Stimulated activated CD4-positive, alpha-beta T cell treated with anti-CD3 and anti-CD28 coated beads, Interleukin-15, amount 100 ng/mL, for 24 hours (primary cell): ENCODE measurements at places on chromosomes 5 and 9.
A peak's percentile ranks its signal among the peaks of the same experiment; 100 is the strongest.

DNA sequence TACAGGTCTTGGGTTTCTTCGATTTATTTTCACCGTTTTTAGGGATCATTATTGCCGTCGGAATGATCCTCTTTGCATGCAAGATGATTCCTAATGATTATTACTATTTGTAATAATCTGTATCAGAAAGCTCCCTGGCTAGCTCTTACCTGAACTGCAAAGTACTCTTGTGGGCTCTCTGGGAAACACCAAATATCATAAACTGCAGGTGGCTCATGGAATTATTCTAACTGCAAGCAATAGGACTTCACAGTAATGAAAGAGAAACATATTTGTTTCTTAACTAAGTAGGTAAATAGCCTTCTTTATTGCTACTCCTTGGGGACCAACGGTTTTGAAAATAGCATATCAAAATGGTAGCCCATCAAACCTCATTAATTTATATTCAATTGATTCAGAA, 219.4 kb downstream of the NFIB start:
- no peak for DNase-seq

- DNase-seq, result no peak
Observed at GRCh38 chr9:93235300-93235960, 51.5 kb downstream of the WNK2 start.

DNA sequence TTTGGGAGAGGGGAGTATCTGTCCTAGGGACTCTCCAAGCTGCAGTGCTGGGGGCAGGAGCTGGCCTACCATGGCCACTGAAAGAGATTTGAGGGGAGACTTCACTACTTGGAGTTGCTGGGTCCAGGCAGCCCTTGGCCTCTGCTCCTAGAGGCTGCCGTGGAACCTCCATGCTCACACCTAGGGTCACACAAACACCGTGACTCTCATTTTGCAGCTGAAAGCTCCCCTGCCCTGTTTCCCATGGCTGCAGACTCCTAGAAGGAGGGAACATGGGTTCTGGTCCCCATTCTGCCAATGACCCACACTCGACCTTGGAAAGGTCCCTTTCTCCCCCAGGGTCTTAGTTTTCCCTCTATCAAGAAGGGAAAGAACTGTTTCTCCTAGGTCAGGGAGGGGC, 147.1 kb upstream of the PPP1R26 start:
- DNase-seq, result no peak

- no peak for DNase-seq
Observed at GRCh38 chr9:119175581-119175980, 193.7 kb downstream of the BRINP1 start.

- DNase-seq, result no peak
Observed at GRCh38 chr5:177548495-177548894, 5.9 kb downstream of the FAM193B start.

DNA sequence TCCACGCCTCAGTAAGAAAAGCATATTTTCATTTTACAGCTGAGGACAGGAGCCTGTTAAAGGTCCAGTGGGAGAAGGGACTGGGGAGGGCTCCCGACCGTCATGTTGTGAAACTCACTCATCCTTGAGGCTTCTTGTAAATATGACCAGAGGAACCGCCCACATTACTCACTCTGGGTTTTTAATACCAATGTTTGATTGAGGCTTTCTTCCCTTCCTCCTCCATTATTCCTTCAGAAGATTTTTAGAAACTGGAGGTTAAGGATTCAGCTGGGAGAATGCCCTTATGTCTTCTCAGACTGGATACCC, 61.4 kb upstream of the GLRX start:
- DNase-seq, result no peak

DNA sequence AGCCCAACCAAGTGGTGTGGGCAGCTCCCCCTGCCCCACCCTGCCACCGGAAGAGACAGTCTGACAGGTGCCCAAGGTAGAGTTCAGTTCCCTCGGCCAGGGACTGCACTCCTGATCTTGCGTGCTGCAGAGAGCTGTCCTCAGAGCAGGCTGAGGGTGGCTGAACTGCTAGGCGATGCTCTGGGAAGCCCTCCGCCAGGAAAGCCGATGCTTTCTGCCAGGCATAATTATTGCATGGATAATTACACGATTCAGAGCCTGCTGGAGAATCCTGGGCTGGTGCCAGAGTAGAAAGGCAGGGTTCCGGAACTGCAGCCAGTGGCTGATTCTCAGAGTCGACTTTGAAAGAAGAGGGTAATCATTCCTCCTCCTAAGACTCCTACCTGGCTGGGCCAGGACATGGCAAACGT, 19.3 kb downstream of the KCNIP1 start:
- DNase-seq, result no peak

DNA sequence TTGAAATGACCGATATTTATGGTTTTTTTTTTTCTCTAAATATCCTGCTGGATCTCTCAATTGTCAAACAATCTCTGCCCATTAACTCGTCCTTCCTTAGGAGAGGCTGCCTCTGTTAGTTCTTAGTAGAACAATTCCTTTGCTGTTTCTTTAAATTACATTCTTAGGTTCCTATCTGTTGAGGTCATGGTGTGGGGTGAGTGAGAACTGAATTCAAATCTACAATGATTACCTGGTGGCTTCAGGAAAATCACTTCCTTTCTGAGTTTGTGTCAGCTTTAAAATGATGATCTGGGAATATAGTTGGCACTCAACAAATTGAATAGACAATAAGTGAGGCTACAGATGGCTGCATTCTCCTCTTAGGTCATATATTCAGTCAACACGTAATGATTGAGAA, 82.1 kb upstream of the TNFSF8 start:
- no peak for DNase-seq

DNA sequence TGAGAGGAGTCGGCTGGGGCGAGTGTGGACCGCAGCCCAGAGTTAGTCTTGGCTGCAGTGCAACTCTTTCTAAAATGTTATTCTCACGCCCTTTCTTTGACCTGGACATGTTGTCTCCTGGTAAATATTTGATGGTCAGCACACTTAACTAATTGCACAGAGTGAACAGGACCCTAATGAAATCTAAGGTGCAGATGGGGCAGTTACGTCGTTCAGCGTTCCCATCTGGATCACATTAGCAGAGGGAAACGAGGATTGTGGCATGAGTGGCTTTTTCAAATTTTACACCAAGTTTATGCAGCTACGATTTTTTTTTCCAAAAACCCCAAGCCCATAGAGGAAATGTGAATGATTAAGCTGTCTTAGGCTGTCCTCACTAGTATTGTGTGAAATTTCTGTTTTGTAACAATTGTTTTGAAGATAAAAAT, 483 bp downstream of the C9orf85 start:
- DNase-seq, result no peak

DNA sequence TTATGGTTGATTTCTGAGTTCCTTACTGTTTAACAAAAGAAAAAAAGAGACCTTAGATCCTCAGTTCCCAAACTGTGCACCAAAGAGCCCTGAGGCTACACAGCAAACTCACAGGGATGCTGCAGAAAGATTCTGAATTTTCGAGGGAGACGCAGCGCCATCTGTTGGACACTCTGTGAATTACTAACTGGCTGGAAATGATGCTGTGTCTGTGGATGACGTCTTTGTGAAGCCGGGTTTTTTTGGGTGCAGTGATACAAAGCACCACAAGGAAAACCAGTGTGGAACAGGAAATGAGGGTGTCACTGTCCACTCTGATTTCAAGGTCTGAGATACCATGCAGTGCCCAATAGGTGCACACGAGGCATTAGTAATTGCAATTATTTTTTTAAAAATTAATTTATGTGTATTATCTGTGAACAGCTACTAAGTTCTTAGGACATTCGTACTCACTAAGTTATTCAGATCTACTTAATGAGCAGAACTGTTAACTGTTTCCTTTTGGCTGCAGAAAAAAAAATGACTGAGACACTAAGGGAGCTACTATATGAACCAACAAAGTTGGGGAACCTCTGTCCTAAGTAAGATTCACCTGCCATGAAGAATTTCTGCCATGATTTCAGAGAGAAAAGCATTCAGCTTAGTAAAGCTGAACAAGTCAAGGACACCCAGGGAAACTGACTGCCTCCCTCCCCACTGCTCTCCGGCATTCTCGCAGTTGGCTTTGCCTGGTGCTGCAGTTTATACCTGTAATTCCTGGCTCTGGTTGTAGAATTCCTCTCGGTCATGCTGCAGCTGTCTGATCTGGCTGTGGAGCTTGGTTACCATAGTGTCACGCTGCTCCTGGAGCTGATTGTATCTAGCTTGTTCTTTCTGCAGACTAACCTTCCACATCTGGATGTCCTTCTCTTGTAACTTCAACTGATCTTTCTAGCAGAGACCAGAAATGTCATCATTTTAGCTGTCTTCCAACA, 23.4 kb downstream of the SPACA9 start:
- DNase-seq, result peak; percentile 80

GRCh38 chr5:41246376-41246775, 33.0 kb upstream of the C6 start:
- no peak for DNase-seq

DNA sequence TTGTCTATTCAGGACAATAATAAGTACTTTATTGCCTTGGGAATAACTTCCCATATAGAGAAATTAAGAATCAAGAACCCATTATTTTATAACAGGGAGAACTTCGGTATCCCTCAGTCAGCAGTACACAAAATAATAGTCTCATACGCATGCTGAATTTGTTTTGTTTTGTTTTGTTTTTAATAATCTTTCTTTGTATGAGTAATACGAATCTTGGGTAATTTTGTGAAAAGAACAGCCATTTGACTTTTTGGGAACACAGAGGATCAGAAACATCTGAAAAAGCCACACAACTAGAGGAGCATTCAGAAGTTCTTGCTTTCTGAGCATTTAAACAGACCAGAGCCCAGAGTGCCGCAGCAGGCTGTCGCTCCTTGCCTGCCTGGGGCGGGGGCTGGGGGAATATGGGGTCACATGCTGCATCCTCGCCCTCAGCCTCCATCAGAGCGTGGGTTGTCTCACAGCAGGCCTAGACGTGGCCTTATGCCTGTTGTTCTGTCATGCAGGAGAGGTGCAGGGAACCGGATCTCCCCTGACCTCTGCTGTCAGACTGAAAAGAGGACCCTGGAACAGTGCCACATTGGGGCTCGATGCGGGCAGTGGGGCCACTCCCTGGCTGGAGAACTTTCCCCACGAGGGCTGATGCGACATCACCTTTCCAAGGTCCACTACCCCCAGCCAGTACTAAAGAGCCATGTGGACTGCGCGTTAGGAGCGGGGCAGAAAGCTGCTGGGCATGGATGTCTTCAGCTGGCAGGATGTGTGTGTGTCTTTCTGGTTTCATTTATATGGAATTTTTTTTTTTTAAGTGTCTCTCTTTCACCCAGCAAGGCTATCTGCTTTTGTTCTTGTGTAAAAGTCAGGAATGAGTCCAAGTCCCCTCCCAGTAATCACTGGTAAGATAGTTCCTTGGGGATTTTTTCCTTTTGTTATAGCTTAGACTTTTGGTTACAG, 133.4 kb upstream of the OTULINL start:
- no peak for DNase-seq

GRCh38 chr5:152004095-152004494, 79.4 kb upstream of the GLRA1 start:
- DNase-seq, result no peak

DNA sequence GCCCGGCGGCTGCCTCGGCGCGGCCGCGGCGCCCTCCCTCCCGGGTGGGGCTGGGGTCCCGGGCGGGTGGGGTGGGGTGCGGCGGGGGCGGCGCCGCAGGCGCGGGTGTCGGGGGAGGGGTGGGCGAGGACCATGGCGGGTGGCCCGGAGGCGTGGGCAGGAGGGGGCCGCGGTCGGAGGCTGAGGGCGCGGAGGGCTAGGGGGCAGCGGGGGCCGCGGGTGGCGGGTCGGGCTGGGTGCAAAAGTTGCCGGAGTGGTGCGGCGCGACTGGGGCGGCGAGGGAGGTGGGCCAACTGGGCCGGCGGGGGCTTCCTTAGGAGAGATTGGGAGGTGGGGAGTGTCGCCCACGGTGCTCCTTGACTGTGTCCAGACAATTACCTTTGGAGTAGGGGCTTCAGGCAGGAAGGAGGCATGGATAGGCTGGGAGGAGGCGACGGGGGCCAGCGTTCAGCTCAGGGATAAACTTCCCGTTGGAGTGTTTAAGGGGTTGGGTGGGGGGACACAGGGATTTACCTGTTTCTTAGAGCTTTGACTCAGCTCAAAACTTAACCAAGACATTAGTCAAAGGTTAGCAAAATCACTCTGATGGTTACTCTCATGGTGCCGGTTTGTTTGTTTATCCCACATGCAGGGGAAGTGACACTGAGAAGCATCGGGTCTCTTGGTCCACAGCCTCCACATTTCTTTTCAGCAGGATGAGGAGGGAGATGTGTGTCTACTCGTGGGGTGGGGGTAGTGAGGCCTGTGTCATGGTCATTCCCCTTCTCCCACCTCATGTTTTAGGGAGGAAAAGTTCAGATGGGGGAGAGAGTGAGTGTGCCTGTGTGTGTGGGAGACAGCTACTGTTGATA, 859 bp downstream of the CSNK1G3 start:
- peak; percentile 45 for DNase-seq

- no peak for DNase-seq
Observed at GRCh38 chr9:926976-927375, 49.5 kb upstream of the DMRT3 start.

DNA sequence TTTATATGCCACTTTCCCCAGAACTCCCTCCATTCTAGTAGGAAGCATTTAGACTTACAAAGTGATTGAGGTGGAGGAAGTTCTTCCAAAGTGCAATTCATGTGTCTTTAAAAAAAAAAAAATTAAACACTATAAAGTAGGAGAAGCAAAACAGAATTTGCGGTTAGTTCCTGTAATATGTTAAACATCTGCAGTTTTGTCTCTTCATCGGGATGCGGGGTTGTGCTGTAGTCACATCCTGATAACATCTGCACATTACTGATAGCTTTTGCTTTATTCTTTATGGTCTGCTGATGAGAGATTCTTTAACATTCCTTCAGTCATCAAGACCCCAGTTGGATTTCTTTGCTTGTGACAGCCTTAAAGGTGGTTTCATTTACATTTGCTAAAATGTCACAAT, 694.3 kb downstream of the NR2F1-AS1 start:
- DNase-seq, result no peak

DNA sequence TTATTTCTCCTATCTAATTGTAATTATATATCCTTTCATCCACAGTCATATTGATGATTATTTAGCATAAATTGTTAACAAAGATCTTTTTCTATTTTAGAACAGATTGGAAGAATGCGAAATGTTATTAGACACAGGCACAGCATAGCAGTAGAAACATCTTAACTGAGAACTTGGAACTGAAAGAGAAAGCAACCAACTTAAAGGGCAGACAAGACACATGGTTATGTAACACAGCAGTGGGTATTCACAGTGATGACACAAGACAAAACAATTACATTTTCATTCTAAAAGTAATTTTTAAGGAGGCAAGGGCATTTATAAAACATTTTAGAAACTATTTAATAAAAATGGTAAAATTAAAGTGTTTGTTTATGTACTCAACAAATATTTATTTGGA, 57.7 kb upstream of the MEF2C start:
- DNase-seq, result no peak

GRCh38 chr5:152288499-152288898, 116.6 kb downstream of the NMUR2 start:
- no peak for DNase-seq

GRCh38 chr5:95027151-95027721, 257.7 kb downstream of the MCTP1 start:
- no peak for DNase-seq

GRCh38 chr9:79912318-79913070, 340.7 kb downstream of the TLE4 start:
- no peak for DNase-seq
